ENCODE measurements at places on chromosomes 2 and 18.

DNA sequence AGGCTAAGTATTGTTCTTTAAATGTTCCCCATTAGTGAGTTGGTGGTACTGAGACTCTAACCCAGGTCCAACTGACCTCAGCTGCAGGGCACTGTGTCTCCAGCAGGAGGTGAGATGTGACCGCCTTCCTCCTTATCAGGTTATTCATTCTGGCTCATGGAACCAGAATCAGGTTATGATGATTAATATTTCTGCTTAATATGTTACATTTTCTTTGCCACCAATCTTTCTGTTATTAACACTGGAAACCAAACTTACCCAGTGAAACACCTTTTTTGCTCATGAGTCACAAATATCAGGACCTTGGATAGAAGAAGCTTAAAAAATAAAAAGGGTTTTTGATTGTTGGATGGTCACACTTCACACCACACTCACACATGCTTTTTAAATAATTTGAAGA lies 85.4 kb downstream of the DPP4 start:
- no peak for DNase-seq

DNA sequence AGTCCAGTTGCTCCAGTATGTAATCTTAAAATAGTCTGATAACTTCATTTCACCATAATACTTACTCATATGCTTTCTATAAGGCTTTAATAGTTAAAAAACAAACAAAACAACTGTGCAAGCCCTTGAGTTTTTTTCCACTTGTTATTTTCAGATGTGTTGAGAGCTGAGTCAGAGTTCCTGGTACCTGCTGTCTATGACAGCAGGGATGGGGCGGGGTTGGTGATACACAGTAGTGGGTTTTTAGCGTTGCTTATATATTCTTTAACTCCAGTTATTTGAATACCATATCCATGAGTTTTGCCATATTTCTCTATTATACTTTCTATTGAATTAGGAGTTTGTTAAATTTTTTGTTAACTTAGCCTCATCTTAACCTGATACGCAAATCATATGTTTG lies 5.0 kb downstream of the NAPG start:
- DNase-seq = no peak

- DNase-seq = no peak
These were observed 326.9 kb upstream of the HNRNPA3 start for GRCh38 chr2:176885661-176886060.

DNA sequence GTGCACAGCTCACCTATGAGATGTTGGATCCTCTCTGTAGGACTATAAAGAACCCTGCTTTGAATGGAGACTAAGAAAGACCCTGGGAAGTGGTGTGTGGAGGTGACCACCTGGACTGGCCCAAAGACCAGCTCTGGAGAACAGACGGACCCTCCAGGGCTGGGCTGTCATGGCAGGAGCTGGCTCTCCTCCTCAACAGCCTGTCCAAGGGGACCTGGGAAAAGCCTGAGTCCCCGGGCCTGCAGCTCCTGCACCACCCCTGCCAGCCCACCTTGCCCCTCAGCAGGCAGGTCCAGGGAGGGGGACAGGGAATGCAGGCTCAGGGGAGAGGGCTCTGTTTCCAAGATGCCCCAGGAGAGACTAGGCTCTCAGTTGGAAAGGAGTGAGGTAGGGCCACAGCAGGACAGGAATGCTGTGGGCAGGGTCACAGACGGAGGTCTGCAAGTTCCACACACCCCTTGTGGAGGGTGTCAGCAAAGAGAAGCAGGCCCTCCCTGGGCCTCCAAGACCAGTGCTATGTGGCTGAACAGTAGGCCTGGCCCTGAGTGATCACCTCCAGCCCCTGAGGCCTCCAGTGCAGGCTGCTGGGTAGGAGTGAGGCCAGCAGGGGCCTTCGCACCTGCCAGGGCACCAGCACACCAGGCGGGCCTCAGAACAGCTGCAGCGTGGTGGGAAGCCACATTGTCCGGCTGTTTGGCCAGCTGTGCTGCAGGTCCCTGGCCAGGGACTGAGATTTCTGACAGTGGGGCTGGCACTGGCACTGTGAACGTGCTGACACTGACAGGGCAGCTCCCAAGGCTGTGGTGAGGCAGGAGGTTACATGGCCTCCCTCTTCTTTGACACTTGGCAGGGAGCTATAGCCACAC lies 86.4 kb upstream of the OTOS start:
- no peak for DNase-seq

- no peak for DNase-seq
These were observed 115.4 kb upstream of the ZNF521 start for GRCh38 chr18:25467226-25467987.
